Brain microvascular endothelial cell (primary cell): ENCODE measurements at places on chromosomes 5 and 9.

GRCh38 chr9:78011049-78011448 lies 20.6 kb downstream of the GNAQ start:
- no peak for DNase-seq

DNA sequence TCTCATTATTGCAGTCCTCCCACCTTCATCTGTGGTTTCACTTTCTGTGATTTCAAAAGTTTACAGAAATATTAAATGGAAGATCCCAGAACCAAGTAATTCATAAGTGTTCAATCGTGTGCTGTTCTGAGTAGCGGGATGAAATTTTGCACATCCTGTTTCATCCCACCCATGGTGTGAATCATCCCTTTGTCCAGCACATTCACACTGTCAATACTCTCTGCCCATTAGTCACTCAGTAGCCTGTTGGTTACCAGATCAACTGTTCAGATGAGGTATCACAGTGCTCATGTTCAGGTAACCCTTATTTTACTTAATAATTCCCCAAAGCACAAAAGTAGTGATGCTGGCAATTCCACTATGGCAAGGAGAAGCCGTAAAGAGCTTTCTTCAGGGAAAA lies 26.8 kb downstream of the FAM81B start:
- DNase-seq, result no peak

DNA sequence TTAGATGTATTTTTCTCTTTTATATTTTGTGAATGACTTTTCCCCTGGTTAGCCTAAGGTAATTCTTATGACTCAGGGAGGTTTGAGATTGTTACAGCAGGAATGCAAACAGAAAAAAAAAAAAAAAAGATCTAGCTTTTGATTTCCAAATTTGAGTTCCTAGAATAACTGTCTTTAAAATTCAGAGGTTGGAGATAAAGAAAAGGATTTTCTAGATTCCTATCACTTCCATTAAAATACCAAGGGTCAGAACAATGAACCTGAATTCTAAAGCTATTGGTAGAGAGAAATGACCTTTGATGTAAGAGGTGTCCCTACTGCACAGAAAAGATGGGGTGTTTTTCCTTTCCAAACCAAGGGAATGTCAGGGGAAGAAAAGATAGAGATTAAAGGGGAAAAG lies 262.5 kb downstream of the DOCK8 start:
- DNase-seq, result no peak

DNA sequence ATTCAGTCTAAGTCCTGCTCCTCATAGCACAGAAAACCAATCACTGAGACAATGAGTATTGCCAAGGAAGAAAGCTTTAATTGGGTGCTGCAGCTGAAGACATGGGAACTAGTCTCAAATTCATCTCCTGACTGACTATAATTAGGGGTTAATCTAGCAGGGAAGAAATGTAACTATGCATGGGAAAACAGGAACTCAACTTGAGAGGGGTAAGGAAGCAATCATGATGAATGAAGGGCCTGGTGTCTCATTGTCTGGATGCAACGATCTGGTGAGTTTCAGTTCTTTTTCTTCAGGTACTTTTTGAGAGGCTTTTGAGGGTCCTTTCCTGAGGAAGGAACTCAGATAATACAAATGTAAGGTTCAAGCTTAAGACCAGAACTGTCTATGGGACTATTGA lies 24.0 kb upstream of the OCLN start:
- DNase-seq, result no peak

DNA sequence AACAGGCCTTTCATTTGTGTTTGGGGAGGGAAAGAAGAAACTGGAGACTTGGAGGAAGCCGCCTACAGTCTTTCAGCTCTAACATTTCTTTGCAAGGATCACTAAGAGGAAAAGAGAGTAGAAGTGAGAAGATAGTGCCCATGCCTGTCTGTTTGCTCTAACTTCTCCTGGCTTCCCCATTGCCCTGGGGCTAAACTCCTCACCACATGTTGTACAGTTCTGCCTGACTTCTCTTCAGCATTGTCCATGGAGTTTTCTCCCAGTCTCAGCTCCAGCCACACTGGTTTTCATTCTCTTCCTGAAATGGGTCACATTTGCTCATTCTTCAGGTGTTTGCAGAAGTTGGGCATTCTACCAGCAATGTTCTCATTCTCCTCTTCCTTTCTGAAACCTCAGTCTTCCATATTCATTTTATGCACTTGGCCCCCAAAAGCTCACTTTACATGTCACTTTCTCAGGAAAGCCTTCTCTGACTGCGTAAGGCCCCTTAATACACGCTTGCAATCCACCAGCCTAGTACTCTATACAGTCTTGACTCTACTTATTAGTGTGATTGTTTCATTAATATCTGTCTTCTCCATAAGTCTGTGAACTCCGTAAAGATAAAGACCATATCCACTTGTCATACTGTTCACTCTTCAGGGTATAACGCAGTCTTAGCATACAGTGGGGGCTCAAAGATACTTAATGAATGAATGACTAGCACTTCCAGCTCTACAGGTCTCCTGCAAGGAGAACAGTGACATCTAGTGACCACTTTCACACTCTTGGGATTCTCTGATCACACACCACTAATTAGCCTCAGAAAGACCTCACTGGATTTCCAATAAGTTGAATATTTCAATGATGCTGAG lies 40.2 kb upstream of the TRIM32 start:
- DNase-seq, result peak; percentile 42
